ENCODE measurements at places on chromosomes 3 and 15. TPM values are rescaled to one million over a fixed set of nuclear protein-coding genes. Genes with fewer than 3 reads are reported as not detected.

The PLA2G4D gene
- total RNA-seq: 0.20 TPM

The TM4SF18 gene
- total RNA-seq: 7.3 TPM

The SLC9A9 gene
- 16.5 TPM for total RNA-seq

The ITIH3 gene
- total RNA-seq: 0.92 TPM

The GOLGA6L4 gene
- 5.1 TPM for total RNA-seq

The LTK gene
- total RNA-seq: 1.6 TPM

The HTR3E gene
- not detected for total RNA-seq

The TPRG1 gene
- 1.5 TPM for total RNA-seq

The IGDCC3 gene
- total RNA-seq: 5.0 TPM

The CCR5 gene
- 0.13 TPM for total RNA-seq

The OR5K4 gene
- not detected for total RNA-seq

The GOLGA8T gene
- total RNA-seq: not detected

The THRB gene
- 134 TPM for total RNA-seq

The NR2F2 gene
- total RNA-seq: 10.7 TPM

The DNAH12 gene
- 0.80 TPM for total RNA-seq

The FEZF2 gene
- total RNA-seq: 15.3 TPM

The PRSS50 gene
- not detected for total RNA-seq

The RHOV gene
- total RNA-seq: 4.9 TPM

The CADM2 gene
- 269 TPM for total RNA-seq

The BDH1 gene
- total RNA-seq: 77.5 TPM

The CPN2 gene
- not detected for total RNA-seq

The CHST2 gene
- 26.2 TPM for total RNA-seq

The ESYT3 gene
- total RNA-seq: 16.2 TPM

The ARRDC4 gene
- 25.1 TPM for total RNA-seq

The KIF15 gene
- 0.93 TPM for total RNA-seq

The ATXN7 gene
- 37.3 TPM for total RNA-seq

The ASB7 gene
- 18.2 TPM for total RNA-seq

The AADACL2 gene
- total RNA-seq: not detected

The ADPRH gene
- total RNA-seq: 2.5 TPM

The IGSF10 gene
- 0.71 TPM for total RNA-seq

The PRRT3 gene
- 49.4 TPM for total RNA-seq

The PPP2R3A gene
- total RNA-seq: 21.9 TPM

The BOC gene
- 15.8 TPM for total RNA-seq

The SLC6A11 gene
- total RNA-seq: 34.2 TPM

The IL20RB gene
- total RNA-seq: 0.72 TPM

The SENP5 gene
- total RNA-seq: 66.4 TPM

The DCLK3 gene
- total RNA-seq: 1.9 TPM

The GPR171 gene
- not detected for total RNA-seq

The GNAT1 gene
- 0.36 TPM for total RNA-seq

The WDR53 gene
- total RNA-seq: 7.5 TPM

The PEX5L gene
- 289 TPM for total RNA-seq

The SLC9C1 gene
- total RNA-seq: not detected

The PIGBOS1 gene
- total RNA-seq: 7.6 TPM

The MOBP gene
- 260 TPM for total RNA-seq

The CRYGS gene
- 6.8 TPM for total RNA-seq

The FAM227B gene
- 10.4 TPM for total RNA-seq

The TNFSF10 gene
- 3.0 TPM for total RNA-seq

The WDR6 gene
- total RNA-seq: 158 TPM

The CELF6 gene
- 20.4 TPM for total RNA-seq

The SLC12A6 gene
- total RNA-seq: 40.1 TPM

The STAC gene
- not detected for total RNA-seq

The PLSCR2 gene
- not detected for total RNA-seq

The RBP2 gene
- not detected for total RNA-seq

The CDC25A gene
- total RNA-seq: 1.2 TPM

The RGMA gene
- 81.3 TPM for total RNA-seq

The SLC28A1 gene
- total RNA-seq: not detected

The CTDSPL gene
- total RNA-seq: 48.8 TPM

The RASGRP1 gene
- 45.1 TPM for total RNA-seq
